NCI-H2029 treated with DMSO at 0.1 percent for 48 hours (cell line): ENCODE measurements at places on chromosomes 16 and 17.

- DNase-seq = no peak
These were observed 36.1 kb upstream of the ERCC4 start for GRCh38 chr16:13883881-13884280.

GRCh38 chr16:77763994-77764393, 24.4 kb upstream of the VAT1L start:
- DNase-seq = no peak

DNA sequence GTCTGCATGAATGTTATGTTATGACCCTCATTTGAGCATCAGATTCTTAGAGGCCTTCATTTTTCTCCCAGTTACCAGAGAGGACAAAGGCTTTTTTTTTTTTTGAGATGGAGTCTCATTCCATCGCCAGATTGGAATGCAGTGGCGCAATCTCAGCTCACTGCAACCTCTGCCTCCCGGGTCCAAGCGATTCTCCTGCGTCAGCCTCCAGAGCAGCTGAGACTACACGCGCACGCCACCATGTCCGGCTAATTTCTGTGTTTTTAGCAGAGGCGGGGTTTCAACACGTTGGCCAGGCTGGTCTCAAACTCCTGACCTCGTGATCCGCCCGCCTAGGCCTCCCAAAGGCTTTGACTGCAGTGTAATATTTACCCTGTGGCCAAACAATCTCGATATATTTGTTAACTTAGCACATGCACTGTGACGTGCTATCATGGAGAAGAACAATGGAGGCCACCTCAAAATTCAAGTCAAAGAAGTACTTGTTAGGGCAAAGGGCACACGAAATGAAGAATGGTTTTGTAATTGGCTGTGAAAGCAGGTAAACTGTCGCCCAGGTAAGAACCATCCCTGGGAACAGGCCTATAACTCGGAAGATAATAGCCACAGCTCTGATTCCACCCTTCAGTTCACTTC, 303.4 kb downstream of the SLC39A11 start:
- DNase-seq = no peak

GRCh38 chr16:57807252-57807967, 5.1 kb upstream of the KIFC3 start:
- DNase-seq = no peak

DNA sequence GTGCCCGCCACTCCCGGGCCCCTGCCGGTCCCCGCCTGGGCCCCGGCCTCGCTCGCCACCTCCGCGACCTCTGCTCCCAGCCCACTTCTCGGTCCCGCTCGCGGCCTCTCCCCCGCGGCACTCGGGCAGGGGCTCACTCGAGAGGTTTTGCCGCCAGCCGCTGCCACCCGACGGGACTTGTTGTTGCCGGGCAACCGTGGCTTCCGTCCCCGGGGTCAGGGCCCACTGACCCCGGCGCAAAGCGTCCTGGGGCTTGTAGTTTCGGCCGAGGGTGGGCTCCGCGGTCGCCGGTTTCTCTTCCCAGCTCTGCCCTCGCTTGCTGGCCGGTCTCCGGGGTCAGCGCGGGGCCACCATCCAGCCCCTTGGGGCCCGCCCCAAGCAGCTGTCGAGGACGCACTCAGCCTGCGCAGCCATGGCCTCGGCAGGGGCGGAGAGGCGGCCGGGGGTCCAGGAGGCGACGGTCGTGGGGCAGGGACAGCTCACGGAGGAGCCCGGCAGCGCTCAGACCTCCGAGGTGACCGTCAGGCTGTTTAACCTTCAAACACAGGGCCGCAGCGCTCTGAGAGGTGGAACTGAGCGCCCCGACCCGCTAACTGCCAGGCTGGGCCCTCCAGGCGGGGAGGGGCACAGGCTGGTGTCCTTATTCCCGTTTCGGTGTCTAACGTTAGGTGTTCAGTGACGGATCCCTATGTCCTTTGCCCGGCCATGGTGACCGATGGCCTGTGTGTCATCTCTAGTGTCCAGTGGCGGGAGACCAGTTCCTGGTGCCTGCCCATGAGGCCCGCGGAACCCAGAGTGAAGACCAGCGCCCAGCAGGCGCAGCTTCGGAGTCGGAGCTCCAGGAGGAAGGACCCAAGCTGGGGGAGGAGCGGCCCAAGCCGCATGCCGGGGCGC, at the start of the genes C16orf86 and ENKD1:
C16orf86 (plus strand) TSS at position 256 of the 894 bp plus-strand sequence; CDS start at position 413, 157 bp downstream.
ENKD1 (minus strand) TSS at position 192 of the 894 bp plus-strand sequence. CDS start 308 bp downstream, outside the sequence.
- no peak for DNase-seq

DNA sequence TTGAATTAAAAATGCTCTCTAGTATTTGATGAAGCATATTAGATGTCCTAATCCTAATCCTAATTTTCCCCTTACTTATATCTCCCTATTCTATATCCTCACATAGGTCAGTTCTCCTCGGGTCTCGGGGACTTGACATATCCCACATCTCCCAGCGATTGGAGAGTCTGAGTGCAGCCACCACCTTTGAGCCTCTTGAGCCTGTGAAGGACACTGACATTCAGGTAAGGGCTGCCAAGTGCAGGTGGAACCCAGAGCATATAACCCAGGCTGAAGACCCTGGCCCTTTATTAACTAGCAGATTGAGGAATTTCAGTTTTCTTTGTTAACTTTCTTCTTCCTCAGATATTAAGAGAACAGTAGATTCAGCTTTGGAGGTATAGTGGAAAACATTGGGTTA, 28.5 kb downstream of the NUP93 start:
- DNase-seq = no peak

GRCh38 chr17:58889928-58890327, 134.3 kb downstream of the PPM1E start:
- DNase-seq = no peak

- DNase-seq = no peak
These were observed 162.6 kb downstream of the TOX3 start for GRCh38 chr16:52384378-52384777.

GRCh38 chr16:55367866-55368603, 44.0 kb downstream of the IRX6 start:
- no peak for DNase-seq

DNA sequence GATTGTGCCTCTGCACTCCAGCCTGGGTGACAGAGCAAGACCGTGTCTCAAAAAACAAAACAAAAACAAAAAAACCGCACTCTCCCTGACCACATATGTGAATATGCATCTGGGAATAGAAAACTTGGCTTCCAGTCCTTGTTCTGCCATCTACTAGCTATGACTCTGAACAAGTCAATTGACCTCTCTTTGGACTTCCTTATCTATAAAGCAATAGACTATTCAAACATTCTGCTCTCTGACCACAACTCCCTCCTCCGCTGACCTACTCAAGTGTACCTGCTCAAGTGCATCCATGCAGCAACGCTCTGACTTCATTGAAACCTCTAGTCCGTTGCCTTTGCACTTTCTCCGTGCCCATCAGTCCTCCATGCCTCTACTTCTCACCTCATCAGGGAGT, 52.6 kb upstream of the KDM6B start:
- DNase-seq = no peak

- no peak for DNase-seq
These were observed 8.4 kb upstream of the SHCBP1 start for GRCh38 chr16:46629331-46630219.

DNA sequence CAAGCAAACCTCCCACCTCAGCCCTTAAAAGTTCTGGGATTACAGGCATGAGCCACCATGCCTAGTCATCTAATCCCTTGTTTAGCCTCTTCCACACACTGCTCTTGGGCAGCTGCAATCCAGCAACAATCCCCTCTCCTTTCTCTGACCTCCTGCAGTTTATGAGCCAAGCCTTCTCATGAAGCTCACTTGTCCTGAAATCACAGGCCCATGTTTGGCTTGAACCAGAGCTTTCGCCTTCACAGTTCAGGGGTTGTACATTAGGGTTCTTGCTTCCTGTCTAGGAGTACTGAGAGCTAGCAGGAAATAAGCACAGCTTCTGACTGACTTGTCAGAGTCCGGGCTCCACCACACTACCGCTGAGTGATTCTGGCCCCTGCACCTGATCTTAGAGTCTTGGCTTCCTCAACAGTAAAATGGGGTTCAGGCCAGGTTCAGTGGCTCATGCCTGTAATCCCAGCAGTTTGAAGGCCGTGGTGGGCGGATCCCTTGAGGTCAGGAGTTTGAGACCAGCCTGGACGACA, 16.3 kb downstream of the ERAL1 start:
- DNase-seq = no peak

DNA sequence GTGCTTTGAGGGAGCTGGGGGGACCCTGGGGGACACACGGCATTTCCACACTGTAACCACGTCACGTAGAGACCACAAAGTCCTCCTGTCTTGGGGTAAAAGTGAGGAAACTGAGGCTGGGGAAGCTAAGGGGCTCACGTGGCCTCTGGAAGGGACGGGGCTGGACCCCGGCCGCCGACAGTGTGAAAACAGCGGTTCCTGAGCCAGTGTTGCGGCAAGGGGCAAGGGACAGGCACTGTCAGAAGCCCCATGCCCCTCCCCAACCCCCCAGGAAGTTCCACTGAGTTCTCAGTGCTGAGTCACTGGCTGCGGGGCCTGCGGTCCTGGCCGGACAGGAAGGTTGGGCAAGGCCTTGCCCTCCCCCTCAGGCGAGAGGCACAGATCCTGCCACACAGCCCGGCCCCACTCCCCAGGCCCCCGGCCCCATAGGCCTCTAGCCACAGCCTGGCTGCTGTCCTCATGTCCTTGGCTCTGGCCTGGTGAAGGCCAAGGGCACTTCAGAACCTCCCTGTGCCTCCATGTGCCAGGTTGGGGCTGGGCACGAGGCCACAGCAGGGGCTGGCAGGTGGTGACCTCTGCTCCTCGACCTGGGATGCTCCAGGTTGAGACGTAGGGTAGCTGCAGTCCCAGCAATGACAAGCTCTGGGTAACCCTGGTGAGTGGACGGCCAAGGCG, 5.0 kb upstream of the CCDC57 start:
- DNase-seq = no peak

DNA sequence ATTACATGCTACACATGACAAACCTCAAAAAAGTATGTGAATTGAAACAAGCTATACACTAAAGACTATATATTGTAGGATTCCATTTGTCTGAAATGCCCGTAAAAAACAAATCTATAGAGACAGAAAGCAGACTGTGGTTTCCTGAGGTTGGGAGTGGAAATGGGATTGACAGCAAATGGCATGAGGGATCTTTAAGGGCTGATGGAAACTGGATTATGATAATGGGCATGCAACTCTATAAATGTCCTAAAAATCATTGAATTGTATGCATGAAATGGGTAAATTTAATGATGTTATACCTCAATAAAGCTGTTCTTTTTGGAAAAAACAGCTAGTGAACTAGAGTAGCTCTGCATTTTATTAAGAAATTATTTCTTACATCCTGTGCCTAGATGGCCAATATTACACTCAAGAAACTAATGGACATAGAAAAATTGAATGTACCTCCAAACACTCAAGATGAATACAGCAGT, 416 bp upstream of the ANKS4B start:
- DNase-seq = no peak

GRCh38 chr16:72198771-72199201, 26.8 kb upstream of the PMFBP1 start:
- no peak for DNase-seq

- DNase-seq = no peak
These were observed 14.1 kb upstream of the TNS4 start for GRCh38 chr17:40515491-40516041.

DNA sequence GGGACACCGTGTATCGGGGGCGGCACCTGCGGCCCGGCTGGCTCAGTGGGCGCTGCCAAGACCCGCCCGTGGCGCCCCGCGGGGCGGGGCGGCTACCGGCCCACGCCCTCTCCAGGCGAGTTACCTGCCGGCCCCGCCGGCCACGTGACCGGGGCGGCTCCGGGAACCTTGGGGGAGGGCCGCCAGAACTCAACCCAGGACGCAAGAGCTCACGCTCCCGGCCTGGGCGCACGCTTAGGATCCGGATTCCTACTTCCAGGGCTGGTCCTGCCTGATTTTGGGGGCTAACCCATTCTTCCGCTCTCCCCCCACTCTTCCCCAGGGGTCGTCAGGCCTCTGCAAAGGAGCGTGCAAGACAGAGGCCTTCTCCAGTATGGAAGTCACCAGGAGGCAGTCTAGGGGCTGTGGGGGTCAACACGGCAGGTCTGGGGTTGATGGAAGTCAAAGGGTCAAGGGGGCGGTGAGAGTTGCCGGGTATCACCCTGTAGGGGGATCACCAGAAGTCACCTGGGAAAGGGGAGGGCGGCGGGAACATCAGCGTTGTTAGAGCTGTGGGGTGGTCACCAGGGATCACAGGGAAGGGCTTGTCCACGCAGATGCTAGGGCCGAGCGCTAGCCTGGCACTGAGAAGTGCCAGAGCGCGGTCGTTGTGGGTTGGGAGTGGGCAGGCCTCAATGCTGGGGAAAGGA, 354 bp upstream of the ESRP2 start:
- peak; percentile 22 for DNase-seq

- no peak for DNase-seq
These were observed 88.2 kb downstream of the TBC1D16 start for GRCh38 chr17:79947351-79948031.

DNA sequence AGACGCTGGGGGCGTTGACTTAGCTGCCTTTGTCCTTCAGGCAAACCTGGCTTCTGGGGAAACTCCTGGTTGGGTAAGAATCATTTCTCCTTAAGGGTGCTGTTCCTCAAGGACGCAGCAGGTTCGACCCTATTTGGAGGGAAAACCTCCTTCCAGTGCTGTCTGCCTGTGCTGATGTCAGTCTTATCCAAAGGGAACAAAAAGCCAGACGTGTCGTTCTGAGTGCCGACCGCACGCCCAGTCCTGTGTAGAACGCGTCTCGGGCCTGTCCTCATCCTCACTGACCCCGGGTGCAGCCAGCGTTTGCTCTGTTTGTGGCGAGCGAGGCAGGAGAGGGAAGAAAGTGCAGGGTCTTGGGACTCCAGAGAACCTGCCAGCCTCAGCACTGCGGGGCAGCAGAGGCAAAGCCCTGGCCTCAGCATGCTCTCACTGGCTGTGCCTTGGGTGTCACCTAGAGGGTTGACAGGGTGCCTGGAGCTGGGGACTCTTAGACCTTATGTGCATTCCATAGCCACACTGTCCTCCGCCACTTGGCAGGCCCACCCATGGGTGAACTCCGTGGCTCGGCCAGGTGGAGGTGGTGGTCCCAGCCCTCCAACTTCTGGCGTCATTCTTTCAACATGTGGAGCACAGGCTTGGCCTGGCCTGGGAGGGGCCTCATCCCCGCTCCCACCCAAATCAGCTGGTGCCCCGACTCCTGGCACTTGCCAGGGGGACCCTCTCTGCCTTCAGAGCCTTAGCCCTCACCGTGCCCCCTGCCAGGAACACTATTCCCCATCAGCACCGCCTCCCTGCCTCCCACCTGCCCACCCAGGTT, 6.0 kb downstream of the SNN start:
- no peak for DNase-seq
